Fibroblast of the aortic adventitia (primary cell): ENCODE measurements at places on chromosomes 13 and 19. TPM values are rescaled to one million over a fixed set of nuclear protein-coding genes. Genes with fewer than 3 reads are reported as not detected.

The LRRC25 gene
- total RNA-seq, result 0.09 TPM in 1 of 2 replicates, not detected in the other

The FFAR2 gene
- total RNA-seq, result not detected in 2 replicates

The KASH5 gene
- total RNA-seq, result not detected in 2 replicates

The ZNF708 gene
- 8.8 and 15.9 TPM in 2 replicates for total RNA-seq

The PEX11G gene
- 1.6 and 5.4 TPM in 2 replicates for total RNA-seq

The SEMA6B gene
- total RNA-seq, result 0.72 and 1.7 TPM in 2 replicates

The YJU2 gene
- total RNA-seq, result 16.8 and 17.2 TPM in 2 replicates

The GAPDHS gene
- not detected in 2 replicates for total RNA-seq

The PNMA8A gene
- 2.1 and 2.3 TPM in 2 replicates for total RNA-seq
